ENCODE measurements at places on chromosomes 7 and 10.

DNA sequence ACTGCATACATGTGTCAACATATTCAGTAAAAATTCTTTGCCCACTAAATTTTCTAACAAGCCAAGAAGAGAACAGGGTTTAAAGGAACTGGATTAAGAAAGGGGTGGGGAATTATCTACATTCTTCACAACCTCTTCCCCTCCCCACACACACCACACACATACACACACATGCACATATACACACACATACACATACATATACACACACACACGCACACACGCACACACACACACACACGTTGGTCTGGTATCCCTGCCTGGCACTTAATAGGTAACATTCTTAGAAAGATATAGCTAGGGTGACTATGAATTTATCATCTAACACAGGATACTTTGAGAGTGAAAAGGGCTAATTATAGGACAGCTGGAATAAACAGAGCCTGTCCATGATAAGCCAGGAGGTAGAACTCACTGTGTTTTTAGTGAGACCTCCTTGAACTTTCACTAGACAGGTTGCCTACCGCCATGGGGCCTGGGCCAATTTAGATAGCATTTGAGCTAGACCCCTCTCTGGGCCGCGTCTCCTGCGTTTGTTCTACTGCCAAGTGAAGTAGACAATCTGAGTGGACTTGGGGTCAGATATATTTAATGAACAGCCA, 33.1 kb upstream of the EPC1 start:
- DNase-seq = no peak

GRCh38 chr10:79239924-79240581, 107.2 kb upstream of the PPIF start:
- DNase-seq = no peak

DNA sequence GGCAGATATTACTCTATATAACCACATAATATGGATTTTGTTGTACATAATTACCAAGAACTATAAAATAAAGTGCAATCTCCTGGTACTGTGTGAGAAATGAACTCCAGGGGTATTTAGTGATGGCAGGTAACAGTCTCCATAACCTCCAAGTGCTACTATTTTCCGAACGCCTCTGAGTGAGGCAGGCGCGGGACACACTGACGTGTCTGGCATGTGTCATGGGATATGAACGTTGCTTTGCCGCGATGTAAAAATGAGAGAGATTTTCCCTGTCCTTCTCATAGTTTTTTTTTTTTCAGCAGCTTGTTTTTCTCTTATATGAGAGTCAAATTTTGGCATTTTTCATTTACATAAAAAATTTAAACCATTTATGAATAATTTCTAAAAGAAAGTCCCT, 3.6 kb downstream of the ADARB2 start:
- no peak for DNase-seq

GRCh38 chr10:71888248-71888622, 37.2 kb upstream of the PSAP start:
- no peak for DNase-seq

DNA sequence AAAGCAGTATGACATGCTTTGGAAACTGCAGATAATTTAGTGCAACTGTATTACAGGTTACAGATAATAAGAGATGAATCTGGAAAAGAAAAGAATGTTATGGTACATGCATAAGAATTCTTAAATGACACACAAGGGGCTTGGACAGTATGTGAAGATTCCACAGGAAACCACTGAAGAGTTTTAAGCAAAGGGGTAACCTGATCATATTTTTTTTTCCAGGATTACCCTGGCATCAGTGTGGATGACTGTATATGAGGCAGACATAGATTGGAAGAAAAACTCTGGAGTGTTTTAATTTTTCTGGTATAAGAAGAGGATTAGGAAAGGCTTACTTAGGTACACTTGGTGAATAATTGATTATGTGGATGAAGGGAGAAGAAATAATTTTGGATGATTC, 8.1 kb downstream of the TFPI2 start:
- DNase-seq = no peak

DNA sequence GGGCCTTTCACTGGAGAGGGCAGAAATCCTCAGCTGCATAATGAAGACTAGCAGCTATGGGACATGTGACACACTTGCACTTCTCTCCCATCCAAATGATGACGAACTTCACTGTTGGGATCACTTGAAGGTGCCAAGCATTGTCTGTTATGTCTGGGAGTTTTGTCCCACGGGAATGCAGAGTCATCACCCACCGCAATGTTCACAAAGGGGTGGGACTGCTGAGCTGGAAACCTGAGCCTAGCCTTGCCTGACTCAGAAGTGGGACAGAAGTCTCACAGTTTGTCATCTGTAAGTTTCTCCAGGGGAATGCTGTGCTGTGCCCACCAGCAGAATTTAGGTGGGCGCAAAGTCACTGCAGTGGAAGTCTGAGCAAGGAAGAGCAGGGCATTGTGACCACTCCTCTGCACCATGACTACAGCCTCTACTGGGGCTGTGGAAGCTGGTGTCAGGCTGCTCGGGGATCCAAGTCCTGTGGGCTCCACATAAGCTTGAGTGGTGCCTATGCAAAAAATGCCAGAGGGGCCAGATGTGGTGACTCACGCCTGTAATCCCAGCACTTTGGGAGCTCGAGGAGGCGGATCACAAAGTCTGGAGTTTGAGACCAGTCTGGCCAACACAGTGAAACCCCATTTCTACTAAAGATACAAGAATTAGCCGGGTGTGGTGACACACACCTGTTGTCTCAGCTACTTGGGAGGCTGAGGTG, 472.0 kb upstream of the CNTNAP2 start:
- DNase-seq = no peak

DNA sequence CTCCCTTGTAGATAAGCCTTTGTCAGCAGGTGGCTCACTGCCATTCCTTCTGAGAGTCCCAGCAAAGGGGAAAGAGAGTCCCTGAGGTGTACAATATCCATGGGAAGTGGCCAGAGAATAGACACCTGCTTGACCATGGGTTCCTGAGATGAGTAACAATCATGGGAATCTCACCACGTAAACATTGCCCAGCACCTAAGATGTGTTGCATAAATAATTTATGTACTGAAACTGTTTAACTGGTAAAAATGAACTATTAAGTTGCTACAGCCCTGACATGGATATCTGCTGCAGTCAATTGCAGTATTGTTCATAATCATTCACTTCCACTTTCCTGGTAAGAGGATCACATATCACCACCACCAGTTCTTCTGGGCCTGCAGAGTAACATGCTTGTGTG, 123.8 kb upstream of the INHBA start:
- DNase-seq = no peak

DNA sequence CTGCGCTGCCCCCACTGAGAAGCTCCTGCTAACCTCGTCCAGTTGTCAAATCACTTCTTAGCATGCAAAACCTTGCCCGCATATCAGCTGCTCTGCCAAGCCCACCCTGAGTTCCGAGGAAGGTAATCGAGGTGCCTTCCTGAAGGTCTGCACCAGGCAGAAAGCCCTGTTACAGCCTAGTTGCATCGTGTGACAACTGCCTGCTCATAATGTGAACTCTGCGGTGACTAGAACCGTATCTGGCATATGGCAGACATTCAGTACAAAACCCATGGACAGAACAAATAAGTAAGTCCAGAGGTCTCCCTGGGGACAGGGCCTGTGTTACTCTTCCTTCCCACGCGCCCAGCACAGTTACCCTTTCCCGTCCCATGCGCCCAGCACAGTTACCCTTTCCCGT, 394.3 kb downstream of the DNAJB6 start:
- DNase-seq = no peak

- DNase-seq = no peak
These were observed 165.8 kb upstream of the PRSS1 start for GRCh38 chr7:142583446-142583845.

- DNase-seq = peak; percentile 8
These were observed 1057.5 kb downstream of the NRG3 start for GRCh38 chr10:82932451-82932850.

GRCh38 chr10:123988694-123989093, 97.1 kb upstream of the CPXM2 start:
- DNase-seq = no peak

- DNase-seq = no peak
These were observed 287.2 kb downstream of the HGF start for GRCh38 chr7:81482600-81483186.

- DNase-seq = no peak
These were observed 54.1 kb upstream of the NXPH1 start for GRCh38 chr7:8379264-8379663.

GRCh38 chr7:44559485-44559884, 14.2 kb downstream of the DDX56 start:
- no peak for DNase-seq

GRCh38 chr10:74227697-74228424, 76.8 kb downstream of the ADK start:
- DNase-seq = no peak

- no peak for DNase-seq
These were observed 349.8 kb downstream of the PHTF2 start for GRCh38 chr7:78148166-78148894.

- no peak for DNase-seq
These were observed 229.8 kb downstream of the ADK start for GRCh38 chr10:74380795-74381194.

DNA sequence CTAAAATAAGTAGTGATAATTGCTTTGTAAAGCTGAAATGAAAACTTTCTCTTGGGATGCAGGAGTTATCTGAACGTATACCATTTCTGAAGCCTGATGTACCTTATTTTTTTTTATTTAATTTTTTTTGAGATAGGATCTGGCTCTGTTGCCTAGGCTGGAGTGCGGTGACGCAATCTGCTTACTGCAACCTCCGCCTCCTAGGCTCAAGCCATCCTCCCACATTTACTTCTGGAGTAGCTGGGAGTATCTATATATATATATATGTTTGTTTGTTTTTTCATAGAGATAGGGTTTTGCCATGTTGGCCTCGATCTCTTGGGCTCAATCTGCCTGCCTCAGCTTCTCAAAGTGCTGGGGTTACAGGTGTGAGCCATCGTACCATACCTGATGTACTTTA, 2.4 kb downstream of the PMPCB start:
- DNase-seq = no peak

GRCh38 chr7:154644366-154644765, 358.6 kb downstream of the PAXIP1 start:
- no peak for DNase-seq

GRCh38 chr7:106057962-106058927, 53.9 kb downstream of the SYPL1 start:
- DNase-seq = peak; percentile 88

- DNase-seq = no peak
These were observed 6.3 kb downstream of the ABCC2 start for GRCh38 chr10:99788598-99789256.

DNA sequence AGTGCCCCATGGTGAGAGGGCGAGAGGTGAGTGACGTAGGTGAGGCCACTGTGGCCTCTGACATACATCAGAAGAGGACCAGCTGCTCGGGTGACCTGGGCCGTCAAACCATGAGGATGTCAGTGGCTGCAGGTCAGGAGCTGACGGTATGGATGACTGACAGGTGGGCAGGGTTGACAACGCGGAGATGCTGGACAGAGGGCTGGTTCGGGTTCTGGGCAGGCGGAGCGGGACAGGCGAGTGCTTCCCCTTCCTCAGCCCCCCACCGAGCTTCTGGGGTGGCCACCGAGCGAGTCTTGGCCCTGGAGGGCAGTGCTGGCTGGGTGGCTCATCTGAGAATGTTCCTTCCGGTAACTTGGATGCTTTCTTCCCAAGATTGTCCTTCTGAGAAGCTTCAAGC, 91.8 kb downstream of the ACTR3B start:
- no peak for DNase-seq

DNA sequence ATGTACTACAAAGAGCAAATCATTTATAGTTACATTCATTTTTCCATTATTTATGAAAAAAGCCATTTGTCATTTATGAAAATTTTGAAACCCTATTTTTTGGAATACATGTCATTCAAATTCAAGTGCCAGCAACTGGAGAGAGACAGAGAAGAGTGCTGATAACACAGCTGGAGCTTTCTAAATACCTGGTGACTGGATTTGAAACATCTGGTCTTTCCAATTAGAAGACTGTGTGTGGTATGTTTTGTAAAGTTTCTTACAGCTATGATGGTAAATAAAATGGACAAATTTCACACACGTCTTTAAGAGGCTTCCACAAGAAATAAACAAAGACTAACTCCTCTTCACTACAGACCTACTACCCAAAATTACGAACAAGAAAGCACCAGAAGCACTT, 56.8 kb downstream of the CHCHD3 start:
- no peak for DNase-seq

DNA sequence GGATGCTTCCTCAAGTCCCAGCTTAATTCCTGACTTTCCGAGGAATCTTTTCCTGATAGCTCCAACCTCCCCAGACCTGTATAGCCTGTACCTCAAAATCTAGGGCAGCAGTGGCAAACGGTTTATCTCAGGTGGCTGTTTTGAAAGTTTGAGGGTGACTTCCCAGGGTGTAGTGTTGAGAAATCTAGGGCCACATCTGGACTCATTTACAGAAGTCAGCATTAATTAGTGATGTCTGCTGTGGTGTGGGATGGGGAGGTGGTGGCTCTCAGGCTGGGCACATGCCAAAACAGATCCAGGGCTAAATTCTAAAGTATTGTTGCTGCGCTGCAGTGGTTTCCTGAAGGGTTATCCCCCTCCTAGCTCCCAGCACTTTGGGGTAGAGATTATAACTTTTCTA, 38.0 kb downstream of the UNC5B start:
- no peak for DNase-seq

DNA sequence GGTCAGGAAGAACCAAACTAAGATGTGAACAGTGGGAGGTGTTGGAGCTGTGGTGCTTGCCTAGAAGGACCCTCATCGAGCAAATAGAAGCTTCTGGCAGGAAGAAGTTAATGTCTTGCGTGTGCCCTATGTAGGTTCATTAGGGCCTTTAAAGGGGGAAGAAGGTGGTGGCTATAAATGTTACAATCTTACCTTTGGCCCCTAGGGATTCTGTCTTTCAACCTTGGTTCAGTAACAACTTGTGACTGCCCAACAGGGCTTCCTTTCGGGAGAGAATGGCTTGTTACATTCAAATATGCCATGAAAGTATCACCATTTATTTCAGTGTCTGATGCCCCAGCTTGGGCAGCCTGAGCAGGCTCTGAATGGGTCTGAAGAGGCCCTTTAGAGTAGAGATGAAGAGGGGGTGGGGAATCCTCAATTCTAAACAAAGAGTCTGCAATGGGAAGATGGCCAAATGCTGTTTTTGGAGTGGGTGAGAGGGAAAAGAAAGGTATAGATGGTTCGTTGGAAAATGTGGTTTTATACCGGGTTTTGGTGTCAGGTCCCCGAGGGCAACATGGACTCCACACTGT, 108.0 kb downstream of the TCF7L2 start:
- no peak for DNase-seq

GRCh38 chr10:73506491-73506890, 10.7 kb upstream of the PPP3CB start:
- DNase-seq = no peak

- DNase-seq = no peak
These were observed 573 bp upstream of the PON2 start for GRCh38 chr7:95435422-95435780.

GRCh38 chr7:5501465-5501864, 77.8 kb upstream of the TNRC18 start:
- no peak for DNase-seq

GRCh38 chr10:117603081-117603480, 60.5 kb downstream of the EMX2 start:
- DNase-seq = no peak

DNA sequence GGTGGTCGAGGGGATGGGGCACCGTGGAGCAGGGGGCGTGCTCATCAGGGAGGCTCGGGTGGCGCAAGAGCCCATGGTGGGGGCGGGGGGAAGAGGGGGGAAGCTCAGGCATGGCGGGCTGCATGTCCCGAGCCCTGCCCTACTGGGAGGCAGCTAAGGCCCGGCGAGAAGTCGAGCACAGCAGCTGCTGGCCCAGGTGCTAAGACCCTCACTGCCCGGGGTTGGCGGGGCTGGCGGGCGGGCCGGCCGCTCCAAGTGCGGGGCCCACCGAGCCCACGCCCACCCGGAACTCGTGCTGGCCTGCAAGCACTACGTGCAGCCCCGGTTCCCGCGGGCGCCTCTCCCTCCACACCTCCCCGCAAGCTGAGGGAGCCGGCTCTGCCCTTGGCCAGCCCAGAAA, 55.0 kb upstream of the FAM171A1 start:
- DNase-seq = no peak
